NCI-H1436 treated with DMSO at 0.1 percent for 48 hours (cell line): ENCODE measurements at places on chromosomes 6 and 20.

GRCh38 chr6:158548418-158549161 lies 11.3 kb upstream of the TMEM181 start:
- DNase-seq, result no peak

GRCh38 chr6:5078121-5078669 lies 6.9 kb upstream of the PPP1R3G start:
- DNase-seq, result no peak

DNA sequence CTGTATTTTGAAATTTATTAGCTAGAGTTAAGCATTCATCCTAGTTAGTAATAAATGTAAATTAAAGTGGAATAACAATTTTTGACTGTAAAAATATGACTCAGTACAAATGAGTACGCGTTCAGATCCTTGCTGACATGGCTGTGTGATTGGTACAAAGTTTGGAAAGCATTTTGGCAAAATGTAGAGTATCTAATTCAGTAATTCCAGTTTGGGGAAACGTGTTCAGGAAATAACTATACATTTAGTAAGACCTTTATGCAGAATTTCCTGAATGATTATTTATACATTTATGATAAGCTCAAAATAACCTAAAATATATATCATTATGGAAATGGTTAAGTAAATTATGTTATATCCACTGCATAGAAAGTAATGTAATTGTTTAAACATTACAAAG lies 8.0 kb downstream of the VTA1 start:
- no peak for DNase-seq

DNA sequence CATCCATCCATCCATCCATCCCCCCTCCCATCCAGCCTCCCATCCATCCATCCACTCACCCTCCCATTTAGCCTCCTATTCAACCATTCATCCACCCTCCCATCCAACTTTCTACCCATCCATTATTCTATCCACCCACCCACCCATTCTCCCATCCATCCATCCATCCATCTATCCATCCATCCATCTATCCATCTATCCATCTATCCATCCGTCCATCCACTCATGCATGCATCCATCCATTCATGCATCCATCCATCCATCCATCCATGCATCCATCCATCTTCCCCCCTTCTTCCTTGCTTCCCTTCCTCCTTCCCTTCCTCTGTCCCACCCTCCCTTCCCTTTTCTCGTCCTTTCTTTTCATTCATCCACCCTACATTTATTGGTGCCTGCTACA lies 4.8 kb upstream of the BPIFB4 start:
- no peak for DNase-seq

DNA sequence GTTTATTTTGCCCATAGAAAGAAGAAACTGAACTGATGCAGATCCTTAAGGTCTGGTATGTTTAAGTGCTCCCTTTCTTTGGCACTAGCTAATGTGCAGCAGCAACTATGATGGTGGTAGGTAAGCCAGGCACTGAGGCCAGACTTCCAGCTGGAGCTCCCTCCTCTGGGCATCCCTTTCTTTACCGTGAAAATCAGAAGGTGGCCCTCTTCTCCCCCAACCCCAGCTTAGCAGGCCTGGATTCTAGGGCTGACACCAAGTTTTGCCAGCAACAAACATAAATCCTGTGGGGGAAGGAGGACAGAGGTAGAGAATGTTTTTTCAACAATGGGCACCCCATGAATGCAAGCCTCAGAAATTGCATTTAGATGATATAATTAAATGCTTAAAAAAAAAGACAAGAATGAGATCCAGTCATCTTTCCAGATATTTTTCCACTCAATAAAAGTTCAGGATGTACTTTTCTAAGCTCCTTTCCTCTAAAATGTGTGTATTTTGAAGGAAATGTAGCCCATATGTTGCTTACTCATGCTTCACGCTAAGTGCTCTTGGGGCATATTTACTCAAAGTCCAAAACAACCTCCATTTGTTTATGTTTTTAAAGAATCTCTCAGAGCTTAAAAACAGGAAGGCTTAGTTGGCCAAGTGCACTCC lies 123.9 kb upstream of the NXT1 start:
- DNase-seq, result no peak

GRCh38 chr6:90458353-90459224 lies 128.3 kb downstream of the MAP3K7 start:
- DNase-seq, result no peak
